CD4-positive, alpha-beta T cell treated with Interleukin-1 beta for 1 hour (primary cell): ENCODE measurements at places on chromosomes 2 and 18.

DNA sequence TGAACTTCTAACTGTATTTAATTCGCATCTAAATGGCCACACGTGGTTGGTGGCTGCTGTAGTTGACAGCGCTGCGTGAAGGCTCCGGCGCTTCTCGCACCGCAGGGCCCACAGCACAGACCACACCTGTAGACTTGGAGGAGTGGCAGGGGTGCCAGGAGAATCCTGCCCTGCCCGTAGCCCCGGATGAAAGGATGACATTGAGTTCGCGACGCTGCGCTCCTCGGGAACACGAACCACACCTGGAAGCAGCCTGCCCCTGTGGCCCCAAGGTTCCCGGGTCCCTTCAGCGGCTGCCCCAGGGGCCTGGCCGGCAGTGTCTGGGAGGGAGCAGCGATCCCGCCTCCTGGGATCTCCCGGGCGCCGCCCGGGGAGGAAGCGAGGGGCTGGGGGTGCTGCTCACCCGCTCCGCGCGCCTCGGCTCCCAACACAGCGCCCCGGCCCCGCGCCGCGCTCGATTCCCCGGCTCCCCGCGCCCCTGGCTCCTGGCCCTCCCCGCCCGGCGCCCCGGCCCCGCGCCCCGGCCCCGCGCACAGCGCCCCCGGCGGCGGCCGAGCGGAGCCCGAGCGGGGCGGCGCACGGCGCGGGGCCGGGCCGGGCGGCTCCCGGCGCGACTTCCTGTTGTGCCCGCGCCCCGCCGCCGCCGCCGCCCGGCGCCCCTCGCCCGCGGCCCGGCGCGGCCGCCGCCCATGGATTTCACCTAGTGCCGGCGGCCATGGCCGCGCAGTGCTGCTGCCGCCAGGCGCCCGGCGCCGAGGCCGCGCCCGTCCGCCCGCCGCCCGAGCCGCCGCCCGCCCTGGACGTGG is at the start of gene RNPEPL1:
TSS of gene RNPEPL1 (plus strand) at position 613 of the 806 bp plus-strand sequence. CDS start at position 716, 103 bp downstream.
- peak; percentile 65 for DNase-seq

- DNase-seq = no peak
Measured at GRCh38 chr18:55380589-55380988, 207.4 kb downstream of the TCF4 start.

DNA sequence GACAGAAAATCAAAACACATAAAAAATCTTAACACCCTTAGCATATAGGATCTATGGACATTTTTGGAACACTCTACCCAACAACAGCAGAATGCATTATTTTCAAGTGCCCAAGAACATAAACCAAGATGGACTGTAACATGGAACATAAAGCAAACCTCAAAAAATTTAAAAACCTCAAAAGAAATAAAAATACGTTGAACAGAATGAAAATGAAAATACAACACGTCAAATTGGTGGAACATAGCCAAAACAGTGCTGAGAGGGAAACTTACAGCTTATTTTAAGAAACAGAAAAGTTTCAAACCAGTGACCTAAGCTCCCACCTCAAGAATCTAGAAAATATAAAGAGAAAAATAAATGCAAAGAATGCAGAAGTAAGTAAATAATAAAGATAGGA is 58.3 kb upstream of the BCL2L11 start:
- no peak for DNase-seq

DNA sequence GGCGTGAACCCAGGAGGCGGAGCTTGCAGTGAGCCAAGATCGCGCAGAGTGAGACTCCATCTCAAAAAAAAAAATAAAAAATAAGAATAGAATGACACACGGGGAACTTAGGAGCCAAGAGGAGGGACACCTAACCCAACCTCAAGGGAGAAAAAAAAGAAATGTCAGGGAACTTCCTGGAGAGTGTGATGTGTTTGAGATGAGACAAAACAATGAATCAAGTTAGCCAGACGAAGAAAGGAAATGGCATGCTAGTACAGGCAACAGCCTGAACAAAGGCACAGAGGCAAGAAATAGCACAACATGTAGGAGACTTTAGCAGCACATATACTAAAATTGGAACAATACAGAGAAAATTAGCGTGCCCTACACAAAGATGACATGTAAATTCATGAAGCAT is 36.7 kb upstream of the PAPOLG start:
- DNase-seq = no peak

DNA sequence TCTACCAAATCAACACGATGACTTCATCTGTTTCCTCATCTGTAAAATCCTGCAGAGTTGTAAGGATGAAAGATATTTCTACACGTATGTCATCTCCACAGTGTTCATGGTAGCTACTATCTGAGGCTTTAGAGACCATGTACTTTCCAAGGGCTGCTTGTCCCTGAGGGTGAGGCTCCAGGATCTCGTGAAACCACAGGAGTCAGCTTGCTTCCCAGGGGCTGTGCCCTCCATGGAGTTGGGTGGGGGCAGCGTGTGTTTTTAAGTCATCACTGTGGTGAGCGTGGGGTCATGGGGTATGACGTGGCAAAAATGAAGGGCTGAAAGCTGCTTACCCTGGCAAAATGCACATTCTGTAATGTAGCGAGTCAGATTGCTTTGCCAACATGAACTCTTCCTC is 81.6 kb downstream of the ASAP2 start:
- DNase-seq = no peak

DNA sequence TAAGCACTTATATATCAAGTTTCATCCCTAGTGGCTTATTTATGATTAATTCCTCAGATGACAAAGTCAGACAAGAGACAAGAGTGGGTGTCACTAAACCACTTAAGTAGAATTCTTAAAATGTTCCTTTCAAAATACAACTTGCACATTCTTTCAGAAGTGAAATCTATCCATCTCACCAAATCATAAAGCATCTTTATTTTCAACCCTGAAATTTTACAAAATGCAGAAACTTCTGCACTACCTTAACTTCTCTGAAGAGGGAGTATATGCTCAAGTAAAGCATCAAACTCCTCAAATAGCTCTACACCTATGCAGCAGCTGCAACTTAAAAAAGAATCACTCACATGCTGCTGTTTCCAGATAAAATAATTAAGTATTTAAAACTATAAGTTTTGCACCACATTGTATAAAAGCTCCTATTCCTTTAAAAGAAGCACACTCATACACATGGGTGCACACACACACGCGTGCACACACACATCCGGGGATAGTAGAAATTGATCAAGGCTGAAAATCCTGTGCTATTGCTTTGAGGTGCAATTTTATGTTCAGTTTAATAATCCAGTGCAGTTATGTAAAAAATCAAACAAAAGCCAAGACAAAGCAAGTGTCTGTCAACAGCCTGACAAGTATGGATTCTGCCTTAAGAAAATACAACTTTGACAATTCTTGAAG is 244.5 kb downstream of the TCF4 start:
- DNase-seq = no peak

DNA sequence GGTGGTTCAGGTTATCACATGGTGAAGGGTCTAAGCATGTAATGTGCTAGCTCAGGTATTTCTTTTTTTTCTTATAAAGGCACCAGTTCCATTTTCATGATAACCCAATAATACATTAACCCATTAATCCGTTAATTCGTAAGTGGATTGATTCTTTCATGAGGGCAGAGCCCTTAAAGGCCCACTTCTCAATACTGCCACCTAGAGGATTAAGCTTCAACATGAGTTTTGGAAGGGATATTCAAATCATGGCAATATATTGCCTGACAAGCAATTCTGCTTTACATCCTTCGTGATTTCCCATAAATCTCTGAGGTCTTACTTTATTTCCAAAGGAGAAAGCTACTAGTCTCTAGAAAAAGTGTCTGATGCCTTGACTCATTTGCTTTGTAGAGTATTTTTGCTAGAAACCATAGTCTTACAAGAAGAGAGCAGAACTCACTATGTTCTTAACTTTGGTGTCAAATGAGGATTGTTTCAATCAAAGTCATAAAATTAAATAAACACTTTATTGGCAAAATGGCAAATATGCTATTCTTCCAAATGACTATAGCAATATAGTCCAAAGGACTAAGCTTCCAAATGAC is 271.3 kb downstream of the KCNS3 start:
- DNase-seq = no peak
